Adipocyte (in vitro differentiated cells): ENCODE measurements at places on chromosomes 3 and 15.
A peak's percentile ranks its signal among the peaks of the same experiment; 100 is the strongest.

DNA sequence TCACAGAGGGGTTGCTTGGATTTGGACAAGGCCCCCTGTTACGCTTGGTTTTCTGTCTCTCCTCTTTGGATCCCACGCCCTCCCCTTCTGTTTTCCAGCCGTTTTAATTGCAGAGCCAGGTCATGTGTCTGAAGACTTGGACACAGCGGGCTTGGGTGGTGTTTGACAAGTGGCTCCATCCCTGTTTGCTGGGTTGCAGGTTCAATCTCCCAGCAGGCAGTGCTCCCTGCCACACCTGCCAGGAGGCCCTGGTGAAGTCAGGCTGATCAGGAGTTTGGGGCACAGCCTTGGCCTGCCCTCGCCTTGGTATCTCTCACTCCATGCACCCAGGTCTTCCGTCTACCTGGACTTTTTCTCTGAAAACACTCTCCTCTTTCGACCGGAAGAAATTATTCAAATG is 59.0 kb downstream of the PLXNA1 start:
- DNase-seq = no peak

DNA sequence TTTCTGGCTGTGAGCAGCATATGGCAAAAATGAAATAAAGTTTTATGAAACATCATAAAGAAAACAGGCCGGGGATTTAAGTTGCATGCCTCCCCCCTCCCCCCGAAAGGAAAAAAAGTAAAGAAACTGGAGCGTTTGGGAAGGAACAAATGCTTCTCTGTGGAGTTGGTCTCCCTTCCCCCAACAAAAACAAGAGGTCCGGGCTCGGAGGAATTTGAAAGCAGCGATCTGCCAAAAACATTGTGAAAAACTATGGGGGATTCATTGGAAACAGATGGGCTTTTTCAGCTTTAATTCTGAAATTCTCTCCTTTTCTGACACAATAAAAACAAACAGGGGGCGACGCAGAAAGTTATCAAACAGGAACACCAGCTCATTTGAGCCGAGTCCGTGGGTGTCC is 17.0 kb downstream of the RGMA start:
- DNase-seq = peak; percentile 89

GRCh38 chr3:160617636-160618035 is 52.3 kb upstream of the KPNA4 start:
- DNase-seq = no peak

GRCh38 chr15:100520132-100520921 is 8.4 kb downstream of the CERS3 start:
- DNase-seq = no peak

GRCh38 chr3:48271763-48272498 is 31.0 kb downstream of the ZNF589 start:
- no peak for DNase-seq

DNA sequence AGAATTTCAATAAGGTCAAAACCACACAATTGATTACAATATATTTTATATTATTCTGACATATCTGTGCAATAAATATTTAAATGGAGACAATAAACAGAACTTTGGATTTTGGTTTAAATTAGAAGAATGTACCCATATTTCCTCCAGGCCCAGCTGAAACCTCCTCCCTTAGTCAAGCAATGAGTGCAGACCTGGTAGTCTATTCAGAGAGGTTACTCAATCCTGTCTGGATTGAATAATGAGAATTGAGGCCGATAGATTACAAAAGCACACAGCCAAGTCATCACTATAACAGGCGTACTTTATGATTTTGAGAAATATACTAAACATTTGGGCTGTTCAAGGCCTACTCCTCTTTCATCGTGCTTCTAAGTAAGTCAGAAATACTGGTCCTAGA is 114.5 kb upstream of the STRIT1 start:
- no peak for DNase-seq

DNA sequence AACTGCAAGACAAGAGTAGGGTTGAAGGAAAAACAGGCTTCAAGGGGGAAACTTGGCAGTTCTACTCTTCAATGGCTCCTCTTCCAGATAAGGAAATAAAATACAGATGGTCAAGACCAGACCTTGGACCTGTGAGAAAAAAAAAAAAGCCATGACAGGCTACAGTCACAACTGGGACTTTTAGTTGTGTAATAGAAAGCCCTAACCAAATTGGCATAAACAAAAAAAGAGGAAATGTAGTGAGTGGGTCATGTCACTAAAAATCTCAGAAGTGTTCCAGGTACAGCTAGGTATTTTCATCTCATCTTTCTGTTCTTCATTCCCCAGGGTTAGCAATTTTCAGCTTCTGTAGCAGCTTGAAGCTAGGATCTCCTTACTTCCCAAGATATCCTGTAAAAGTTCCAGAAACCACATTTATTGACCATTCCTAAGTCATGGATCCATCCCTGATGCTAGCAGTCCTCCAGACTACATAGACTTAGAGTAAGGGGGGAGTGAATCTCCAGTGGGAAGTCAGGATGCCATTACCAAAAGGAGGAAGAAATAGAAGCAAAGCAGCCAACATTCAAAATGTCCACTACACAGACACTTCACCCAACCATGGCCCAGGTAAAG is 61.0 kb upstream of the CSTA start:
- DNase-seq = no peak

DNA sequence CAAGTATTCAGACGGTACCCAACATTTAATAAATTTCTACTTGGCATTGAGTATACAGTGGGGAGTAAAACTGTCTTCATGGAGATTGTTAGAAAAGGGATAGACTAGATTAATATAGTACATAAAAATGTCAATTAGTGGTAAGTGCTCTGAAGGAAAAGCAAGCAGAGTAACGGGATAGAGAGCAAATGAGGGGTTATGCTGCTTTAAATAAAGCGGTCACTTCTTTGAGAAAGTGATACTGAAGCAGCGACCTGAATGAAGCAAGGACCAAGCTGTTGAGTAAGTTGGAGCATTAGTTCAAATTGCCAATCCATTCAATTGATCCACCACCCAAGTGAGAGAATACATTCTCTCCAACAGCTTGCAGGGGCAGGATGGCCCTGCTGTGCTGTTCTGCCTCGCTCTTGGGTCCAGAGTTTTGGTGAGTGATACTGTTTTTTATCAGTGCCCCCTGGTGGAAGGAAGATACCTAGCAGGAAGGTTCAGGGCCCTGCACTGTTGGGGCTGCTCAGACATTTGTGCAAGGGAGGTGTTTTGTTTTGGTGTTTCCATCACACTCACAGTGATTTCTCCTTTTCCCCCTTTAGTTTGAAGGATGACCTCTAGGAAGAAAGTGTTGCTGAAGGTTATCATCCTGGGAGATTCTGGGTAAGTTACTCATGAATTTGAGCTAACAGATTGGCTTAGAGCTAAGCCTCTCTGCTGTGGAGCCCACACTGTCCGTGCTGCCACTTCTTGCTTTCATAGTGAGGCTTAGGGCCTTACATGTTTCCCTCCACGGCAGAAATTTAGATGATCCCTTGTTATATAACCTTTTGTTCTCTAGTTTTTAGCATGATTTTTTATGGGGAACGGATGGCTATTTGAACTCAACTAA is 69.0 kb downstream of the RAB7A start:
- DNase-seq = peak; percentile 83
